ENCODE measurements at places on chromosomes 2 and 18.

DNA sequence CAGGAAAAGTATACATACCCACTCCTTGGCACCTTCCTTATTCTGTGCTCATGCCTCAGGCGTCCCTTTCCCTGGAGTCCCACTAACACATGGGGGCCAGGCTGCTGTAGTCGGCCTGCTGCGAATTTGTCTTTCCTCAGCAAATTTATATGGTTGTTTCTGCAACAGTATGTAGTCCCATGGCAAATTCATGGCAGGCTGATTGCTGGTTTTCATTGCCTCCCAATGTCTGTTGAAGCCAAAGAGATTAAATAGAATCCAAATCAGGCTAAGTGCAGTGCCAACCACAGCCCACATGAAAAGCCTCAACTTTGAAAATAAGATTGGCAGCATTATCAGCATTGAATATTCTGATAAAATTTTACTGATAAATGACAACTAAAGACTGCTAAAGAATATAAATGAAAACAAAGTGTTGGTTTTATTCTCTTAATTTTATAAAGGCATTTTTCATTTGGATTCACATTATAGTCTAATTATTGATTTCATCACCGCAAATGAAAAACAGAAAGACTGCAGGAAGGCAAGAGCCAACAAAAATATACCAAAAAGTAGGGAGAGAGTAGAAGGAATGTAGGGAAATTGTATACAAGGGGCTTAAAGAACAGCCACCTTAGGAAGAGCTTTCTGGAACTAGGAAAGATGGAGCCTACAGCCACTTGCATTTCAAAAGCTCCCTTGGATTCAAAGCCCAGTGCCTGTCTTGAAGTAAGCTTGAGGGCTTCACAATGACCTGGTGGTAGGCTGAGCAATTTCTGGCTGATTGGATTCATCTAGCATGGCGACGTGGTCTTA is 283.7 kb upstream of the MMADHC start:
- DNase-seq, result no peak

GRCh38 chr18:9304388-9305070 is 30.0 kb upstream of the TWSG1 start:
- DNase-seq, result no peak

DNA sequence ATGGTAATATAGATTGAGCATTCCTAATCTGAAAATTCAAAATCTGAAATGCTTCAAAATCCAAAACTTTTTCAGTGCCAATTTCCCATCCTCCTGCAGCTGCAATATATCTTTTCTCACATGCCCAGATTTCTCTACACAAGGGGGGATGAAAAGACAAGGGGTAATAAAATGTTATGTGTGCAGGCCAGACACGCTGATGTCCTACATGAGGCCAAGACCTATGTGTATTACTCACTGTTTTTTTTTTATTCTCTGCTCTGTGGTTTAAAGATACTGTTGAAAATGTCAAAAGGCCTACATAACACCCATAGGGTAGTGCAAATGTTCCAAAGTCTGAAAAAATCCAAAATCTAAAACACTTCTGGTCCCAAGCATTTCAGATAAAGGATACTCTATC is 41.2 kb upstream of the CWC22 start:
- DNase-seq, result no peak

- no peak for DNase-seq
Measured at GRCh38 chr2:27441958-27442919, at the start of gene KRTCAP3. TSS of gene KRTCAP3 (plus strand) at chr2:27442381. CDS start at chr2:27442413, 32 bp downstream.

DNA sequence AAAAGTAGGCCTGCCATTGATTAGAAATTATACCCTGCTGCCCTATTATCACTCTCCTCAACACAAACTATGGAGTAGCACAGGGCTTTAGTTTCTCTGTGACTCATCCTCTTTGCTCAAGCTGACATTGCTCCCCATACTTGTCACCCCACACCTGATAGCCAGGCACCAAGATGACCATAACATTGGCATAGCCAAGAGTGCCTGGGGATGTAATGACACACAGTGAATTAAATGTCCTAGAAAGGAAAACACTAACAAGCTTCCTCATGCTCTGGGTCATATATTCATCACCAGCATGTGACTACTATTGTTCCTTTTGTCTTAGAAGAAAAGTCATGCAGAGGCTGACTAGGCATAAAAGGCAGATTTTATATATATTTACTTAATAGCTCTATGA is 137.8 kb upstream of the RND3 start:
- no peak for DNase-seq

GRCh38 chr2:201448701-201449100 is 2.6 kb downstream of the TRAK2 start:
- DNase-seq, result no peak

GRCh38 chr18:53458944-53459580 is 765.4 kb downstream of the MBD2 start:
- DNase-seq, result peak; percentile 4

GRCh38 chr2:38163006-38163405 is 87.1 kb upstream of the CYP1B1 start:
- DNase-seq, result no peak

GRCh38 chr18:38572554-38573111 is 1007.0 kb upstream of the CELF4 start:
- DNase-seq, result no peak

GRCh38 chr2:36819095-36819711 is 122.7 kb downstream of the VIT start:
- DNase-seq, result no peak

DNA sequence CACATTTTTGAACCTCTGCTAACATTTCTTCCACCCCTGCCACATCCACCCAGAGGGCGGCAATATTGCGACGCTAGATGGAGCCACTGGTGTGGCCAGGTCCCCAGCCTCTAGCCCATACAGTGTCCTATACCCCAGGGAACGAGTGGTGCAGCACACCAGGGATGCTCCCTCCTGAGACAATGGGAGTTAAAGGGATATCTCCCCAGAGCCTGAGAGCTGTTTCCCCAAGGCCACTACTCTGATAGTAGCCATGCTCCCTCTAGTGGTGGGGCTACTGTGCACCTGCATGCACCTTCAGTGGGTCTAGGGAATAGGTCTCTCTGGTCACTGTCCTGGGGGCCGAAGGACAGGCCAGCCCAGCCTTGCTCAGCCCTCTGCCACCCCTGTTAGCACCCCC is 336.4 kb upstream of the FSHR start:
- DNase-seq, result no peak

DNA sequence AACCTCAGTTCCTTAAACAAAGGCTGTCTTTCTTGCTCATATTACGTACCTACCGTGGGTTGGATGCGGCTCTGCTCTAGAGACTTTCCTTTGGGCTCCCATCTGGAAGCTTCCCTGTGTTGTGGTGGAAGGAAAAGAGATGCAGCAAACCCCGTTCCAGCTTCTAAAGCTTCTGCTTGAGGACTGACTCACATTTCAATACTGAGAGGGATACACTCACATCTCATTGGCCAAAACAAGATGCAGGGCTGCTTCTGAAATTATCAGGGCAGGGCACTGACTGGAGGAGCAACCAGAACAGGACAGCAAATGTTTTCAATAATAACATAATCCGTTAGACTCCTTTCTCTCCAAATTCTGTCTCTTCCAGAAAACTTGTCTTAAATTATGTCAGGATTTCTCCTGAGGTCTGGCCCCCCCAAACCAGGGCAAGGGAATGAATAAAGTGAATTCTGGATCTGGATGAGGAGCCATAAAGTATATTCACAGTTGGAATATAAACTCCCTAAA is 4.5 kb upstream of the MYO5B start:
- DNase-seq, result no peak

DNA sequence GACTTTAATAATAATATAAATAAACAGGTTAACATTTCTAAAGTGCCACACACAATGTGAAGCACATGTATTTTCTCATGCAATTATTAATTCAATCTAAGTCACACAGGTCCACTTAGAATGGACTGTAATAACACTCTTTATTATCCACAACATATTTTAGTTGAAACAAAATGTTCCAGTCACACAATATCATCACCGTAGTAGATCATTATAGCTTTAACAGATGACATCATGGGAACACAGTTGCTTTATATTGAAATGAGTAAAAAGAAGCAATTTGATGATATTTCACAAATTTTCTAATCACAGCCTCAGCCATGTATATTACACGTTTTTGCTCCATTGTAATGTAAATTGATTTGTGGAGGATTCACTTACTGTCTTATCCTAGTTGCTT is 266.3 kb downstream of the MEIS1 start:
- DNase-seq, result no peak

- DNase-seq, result no peak
Measured at GRCh38 chr2:11069566-11070185, 85.6 kb upstream of the SLC66A3 start.

DNA sequence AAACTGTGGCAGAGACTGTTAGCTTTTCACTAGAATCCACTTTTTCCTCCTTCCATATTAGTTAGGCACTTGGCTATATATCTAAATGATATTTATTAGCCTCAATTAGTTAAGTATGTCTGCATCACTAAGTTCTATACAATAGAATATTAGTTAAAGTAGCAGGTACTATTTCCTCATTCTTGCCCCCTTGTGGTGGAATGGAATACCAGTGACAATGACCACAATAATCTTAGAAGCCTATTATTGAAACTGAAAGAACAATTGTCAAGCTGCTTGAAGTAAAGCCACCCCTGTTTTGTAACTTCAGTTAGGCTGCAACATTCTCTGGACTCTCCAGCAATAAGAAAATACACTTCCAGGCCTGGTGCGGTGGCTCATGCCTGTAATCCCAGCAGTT is 476.3 kb upstream of the VWC2L start:
- DNase-seq, result no peak

GRCh38 chr18:5250603-5251002 is 44.9 kb downstream of the ZBTB14 start:
- DNase-seq, result no peak

- DNase-seq, result peak; percentile 61
Measured at GRCh38 chr2:237012577-237013267, 73.0 kb upstream of the COPS8 start.

DNA sequence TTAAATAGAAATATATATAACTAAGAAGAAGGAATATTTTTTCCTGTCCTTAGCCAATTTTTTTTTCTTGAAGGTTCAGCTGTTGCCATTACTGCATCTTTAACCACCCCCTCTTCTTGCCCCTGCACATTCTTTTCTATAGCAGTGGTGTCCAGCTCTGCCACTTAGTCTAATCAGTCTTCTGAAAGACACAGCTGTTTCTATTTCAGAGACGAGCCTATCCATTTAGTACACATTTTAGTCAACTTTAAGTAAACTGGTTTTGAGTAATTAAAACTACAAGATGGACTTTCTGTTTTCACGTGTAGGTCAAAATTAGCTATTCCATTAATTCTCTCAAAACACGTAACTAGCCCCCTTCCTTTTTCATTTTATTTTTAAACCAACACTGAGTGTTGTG is 21.0 kb downstream of the SPOPL start:
- DNase-seq, result no peak

DNA sequence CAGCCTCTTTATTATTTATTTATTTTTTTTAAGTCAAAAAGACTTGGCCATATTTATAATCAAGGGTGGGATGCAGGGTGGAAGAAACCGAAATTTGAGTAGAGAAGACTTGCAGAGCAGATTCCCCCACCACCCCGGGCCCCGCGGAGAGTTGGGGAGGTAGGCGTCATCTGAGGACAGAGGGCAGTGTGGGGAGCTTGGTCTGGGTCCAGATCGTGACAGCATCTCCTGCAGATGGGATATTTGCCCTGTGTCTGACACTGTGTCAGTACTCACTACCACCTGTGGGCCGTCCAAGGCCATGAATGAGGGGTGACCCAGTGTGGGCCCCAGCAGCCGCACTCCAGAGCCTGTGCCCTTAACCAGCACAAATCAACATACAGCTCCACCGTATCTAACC is 10.5 kb upstream of the PRELID3A start:
- no peak for DNase-seq

- DNase-seq, result no peak
Measured at GRCh38 chr2:6493266-6493665, 372.4 kb downstream of the CMPK2 start.

GRCh38 chr2:136051725-136052048 is 66.3 kb upstream of the DARS1 start:
- no peak for DNase-seq

DNA sequence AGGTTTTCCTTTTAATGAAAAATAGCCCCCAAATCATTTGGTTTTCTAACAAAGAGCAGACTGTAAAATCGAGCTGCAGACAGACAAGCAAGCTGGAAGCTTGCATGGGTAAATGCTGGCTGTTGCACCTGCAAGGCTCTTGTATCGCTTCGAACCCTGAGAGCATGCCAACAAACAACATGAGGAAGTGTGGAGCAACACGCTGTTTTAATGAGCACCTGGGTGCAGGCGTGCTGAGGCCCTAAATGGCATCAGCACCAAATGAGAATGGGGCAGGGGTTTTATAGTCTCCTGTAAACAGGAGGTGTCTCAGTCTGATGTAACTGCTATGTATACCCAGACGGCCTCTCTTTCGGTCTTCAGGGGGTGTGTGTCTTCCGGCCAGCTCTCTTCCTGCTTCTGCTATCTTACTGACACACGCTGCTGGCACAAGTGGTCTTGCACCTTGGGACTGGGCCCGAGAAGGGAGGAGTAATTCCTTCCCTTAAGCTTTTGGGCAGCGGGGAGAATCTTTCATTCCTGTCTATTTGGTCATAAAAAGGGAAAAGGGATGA is 31.9 kb upstream of the CDH2 start:
- DNase-seq, result no peak

- DNase-seq, result peak; percentile 73
Measured at GRCh38 chr2:42047488-42048298, at the start of gene PKDCC. TSS of gene PKDCC (plus strand) at chr2:42048021. CDS start at chr2:42048200, 179 bp downstream.

DNA sequence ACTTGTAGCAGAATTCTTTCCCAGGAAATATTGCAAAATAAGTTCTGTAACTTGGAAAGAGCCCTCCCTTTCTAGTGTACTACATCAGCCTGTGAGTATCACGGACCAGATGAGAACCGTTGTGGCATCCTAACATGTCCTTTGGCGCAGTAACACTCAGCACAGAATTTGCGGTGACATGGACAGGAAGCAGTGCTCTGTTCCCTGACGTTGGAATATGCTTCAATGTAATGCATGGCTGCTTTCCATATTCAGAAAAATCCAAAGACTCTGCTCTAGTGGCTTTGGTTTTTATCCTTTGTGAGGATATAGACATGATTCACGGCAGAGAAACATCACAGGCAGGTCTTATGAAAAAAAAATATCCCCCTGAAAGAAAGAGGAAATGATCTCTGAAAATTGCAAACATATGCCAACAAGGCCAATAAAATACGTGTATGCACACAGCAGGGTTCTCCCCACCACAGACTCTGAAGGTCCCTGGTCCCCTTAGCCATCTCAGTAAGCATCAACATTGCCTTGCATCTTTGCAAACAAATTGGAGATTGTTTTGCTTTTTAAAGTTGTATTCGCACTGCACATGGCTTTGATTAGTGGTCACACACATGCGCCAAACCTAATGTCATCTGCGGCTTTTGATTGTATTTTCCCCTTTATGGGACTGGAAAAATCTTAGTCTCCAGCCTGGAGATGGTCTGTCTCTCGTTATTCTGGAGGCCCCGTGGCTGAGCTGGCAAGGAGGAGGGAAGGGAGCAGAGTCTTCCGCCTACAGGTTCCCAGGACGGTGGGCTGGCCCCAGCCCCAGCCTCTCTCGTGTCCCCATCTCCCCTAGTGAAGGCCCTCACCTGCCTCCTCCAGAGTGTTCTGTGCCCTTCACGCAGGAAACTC is 122.9 kb downstream of the COPS8 start:
- DNase-seq, result peak; percentile 99
